ENCODE measurements at places on chromosomes 12 and 14.
A peak's percentile ranks its signal among the peaks of the same experiment; 100 is the strongest.

GRCh38 chr12:57730336-57731067 lies 8.0 kb downstream of the AGAP2 start:
- DNase-seq, result no peak

DNA sequence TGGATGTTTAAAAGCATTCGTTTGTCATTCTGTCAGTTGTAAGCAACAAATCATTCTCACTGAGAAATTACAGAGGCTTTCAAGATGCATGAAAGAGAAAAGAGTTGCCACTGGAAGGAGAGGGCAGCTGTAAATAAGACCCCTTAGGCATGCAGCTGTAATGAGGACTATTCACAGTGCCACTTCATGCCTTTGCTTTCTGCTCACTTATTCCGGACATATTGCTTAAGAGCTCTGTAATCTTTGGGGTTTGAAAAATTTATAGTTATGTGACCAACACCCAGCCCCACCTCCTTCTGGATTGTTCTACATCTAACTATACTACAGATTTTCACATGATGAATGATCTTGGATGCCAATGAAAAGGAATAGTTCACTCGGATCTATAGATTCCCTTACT lies 194.8 kb upstream of the DCN start:
- DNase-seq, result no peak

DNA sequence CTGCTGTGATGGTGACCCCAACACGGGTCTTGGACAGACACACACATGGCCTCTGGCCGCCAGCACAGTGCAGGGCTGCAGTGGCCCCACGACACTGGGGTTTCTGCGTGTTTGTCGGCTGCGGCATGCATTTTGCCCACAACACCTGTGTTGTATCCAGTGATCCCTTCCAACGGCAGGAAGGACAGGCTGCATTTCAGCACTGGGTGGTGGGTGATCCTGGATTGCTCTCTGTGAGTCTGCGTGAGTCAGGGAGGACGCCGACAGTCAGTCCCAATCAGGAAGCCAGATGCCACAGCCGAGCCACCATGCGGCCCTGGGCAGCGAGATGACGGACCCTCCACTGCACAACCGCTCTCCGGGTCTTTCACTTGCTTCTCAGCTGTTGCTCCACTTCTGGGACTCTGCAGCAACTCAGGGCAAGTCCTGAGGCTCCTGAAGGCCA lies 20.6 kb downstream of the LRTM2 start:
- DNase-seq, result no peak

GRCh38 chr14:76755610-76756370 lies 5.5 kb upstream of the VASH1 start:
- no peak for DNase-seq

- DNase-seq, result no peak
These were observed 275.7 kb upstream of the CRY1 start for GRCh38 chr12:107369006-107369405.

DNA sequence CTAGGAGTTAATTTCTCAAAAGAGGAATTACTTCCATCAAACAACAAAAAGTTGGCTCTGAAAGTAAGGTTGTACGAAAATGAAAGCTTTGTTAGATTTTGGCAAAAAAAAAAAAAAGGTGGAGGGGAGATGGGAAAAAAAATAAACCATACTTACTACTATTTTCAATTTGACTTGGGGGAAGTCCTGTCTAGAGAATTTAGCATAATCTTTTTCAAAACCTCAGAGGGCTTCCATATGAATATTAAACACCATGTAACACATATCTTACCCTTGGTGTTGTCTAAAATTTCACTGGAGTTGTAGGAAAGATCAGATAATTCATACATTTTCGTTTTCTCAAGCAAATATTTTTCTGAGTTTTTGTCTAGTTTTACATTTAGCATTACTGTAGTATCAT lies 17.5 kb downstream of the GRIP1 start:
- DNase-seq, result no peak

GRCh38 chr12:19759227-19759626 lies 319.9 kb downstream of the AEBP2 start:
- DNase-seq, result no peak

- DNase-seq, result peak; percentile 5
These were observed 4.9 kb downstream of the AACS start for GRCh38 chr12:125070112-125070511.

- no peak for DNase-seq
These were observed 243.0 kb upstream of the TMTC1 start for GRCh38 chr12:30026621-30027234.

DNA sequence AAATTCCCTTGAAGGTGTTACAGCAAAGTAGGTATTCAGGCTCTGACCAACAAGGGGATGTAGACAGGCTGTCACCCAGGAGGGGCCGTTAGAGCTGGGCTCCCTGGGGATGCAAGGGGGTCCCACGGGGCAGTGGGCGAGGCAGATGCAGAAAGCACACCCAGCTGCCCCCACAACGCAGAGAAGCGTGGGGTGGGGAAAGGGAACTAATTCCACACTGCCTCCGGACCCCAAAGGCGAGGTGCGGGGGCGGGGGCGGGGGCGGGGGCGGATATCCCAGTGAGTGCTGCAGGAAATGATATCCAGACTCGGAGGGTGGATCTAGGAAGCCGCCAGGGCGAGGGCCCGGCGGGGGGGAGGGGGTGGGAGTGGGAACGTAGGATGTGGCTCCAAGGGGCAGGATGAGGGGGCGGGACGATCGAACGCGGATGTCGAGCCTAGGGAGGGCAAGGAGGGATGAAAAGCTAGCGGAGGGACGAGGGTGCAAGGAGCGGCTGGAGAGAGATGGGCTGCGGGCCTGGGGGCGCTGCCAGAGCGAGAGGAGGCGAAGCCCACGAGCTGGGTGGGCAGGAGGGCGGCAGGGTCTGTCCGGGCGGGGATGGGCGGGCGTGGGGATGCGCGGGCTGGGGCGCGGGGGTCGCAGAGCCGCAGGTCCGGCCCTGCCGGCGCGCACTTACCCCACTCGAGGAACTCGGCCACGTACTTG lies 874 bp downstream of the CDC42BPB start:
- DNase-seq, result no peak

- DNase-seq, result no peak
These were observed 187.7 kb upstream of the DCN start for GRCh38 chr12:91370086-91370868.

GRCh38 chr12:114895827-114896226 lies 211.9 kb upstream of the TBX3 start:
- DNase-seq, result no peak

DNA sequence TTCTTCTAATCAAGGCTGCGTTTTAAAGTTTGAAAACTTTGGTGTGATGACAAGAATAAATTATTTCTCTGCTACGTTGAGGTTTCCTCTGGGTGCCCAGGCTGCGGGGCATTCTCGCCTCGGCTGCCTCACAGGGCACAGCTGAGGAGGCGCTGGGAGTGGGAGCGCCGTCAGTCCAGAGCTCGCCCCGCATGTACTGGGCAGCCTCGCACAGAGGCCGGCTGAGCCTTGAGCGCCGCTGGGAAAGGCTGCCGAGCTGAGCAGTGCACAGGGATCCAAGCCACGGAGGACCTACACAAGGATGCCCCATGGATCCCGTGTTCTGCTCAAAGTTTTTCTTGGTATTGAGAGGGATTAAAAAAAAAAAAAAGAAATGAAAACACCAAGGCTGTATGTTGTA lies 11.6 kb downstream of the RFX4 start:
- no peak for DNase-seq
